PC-3 (cell line): ENCODE measurements at places on chromosomes 4 and X. TPM values are rescaled to one million over a fixed set of nuclear protein-coding genes. Genes with fewer than 3 reads are reported as not detected.

Gene IL2
- not detected in 2 replicates for total RNA-seq

Gene EMD
- total RNA-seq, result 46.8 and 49.0 TPM in 2 replicates

Gene FAM47A
- total RNA-seq, result not detected in 2 replicates

Gene CRLF2
- total RNA-seq, result not detected in 2 replicates

Gene PDZD4
- 0.26 and 0.63 TPM in 2 replicates for total RNA-seq

Gene GPRASP2
- total RNA-seq, result 12.1 and 17.1 TPM in 2 replicates

Gene TCEAL7
- not detected in 2 replicates for total RNA-seq

Gene FGFR3
- total RNA-seq, result 0.11 and 0.86 TPM in 2 replicates

Gene TEX13C
- not detected in 2 replicates for total RNA-seq

Gene UGT8
- 1.8 and 3.4 TPM in 2 replicates for total RNA-seq

Gene OTC
- not detected in 2 replicates for total RNA-seq

Gene KLHL5
- total RNA-seq, result 84.8 and 92.7 TPM in 2 replicates

Gene PABPC4L
- total RNA-seq, result 0.47 and 1.2 TPM in 2 replicates

Gene FRYL
- total RNA-seq, result 29.9 and 31.3 TPM in 2 replicates

Gene FAAH2
- 1.6 and 4.5 TPM in 2 replicates for total RNA-seq

Gene FAM9C
- not detected in 2 replicates for total RNA-seq

- DNase-seq, result no peak
Measured at GRCh38 chrX:68832516-68833447, 4.0 kb downstream of the EFNB1 start.

- DNase-seq, result no peak
Measured at GRCh38 chr4:139455126-139455538, 1.2 kb downstream of the RAB33B start.

DNA sequence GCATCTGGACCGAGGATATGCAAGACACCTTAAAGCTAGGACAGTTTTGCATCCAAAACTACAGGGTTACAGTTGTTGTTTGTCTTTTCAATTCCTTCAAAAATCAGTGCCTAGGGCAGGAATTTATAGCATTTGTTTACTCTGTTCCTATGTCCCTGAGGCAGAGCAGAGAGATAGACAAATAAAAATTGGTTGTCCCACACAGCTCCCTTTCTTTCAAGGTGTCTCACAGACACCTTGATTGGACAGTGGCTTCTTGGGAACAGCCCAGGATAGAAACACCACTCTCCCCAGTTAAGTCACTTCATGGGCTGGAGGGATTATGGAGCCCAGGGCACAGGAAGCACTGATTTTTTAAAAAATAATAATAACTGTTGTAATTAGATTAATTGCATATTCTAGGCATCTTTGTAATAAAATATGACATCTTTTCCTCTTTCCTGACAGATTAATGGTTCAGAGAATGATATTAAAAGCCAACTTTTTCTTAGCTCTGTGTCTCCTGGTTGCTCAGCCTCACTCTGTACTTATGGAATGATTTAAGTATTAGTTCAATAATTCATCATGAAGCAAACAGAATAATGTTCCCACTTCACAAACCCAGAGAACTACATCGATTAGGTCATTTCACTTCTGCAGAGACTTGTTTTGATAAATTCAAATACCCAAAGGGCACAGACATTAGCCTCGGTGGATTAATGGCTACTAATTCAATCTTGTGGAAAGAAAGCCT lies 8.2 kb downstream of the MAGEB17 start:
- DNase-seq, result no peak

- DNase-seq, result no peak
Measured at GRCh38 chr4:37138789-37139188, 105.8 kb upstream of the NWD2 start.

DNA sequence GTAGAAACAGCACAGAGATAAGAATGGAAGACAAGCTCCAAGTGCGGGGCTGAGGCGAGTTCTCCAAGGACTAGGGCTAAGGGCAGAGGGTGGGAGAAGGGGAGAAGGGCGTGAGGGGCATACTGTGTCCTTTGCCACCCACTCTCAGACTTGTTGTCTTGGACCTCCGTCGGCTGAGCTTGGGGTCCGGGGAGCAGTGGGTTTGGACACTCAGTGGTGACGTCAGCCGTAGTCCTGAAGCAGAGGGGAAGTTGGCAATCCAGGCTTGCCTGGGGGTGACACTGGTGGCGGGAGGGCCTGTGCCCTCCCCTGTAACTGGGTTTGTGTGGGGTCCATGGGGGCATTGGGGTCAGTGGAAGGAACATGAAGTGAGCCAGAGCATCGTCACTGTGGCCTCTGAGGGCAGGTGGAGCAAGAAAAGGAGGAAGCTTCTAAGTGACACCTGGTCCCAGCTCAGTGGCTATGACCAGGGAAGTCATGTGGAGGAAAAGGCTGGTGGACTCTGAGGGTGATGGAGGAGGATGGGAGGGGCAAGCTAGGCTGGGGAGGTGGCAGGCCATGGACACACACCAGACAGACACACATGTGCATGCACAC lies 17.6 kb downstream of the CD99 start:
- DNase-seq, result no peak

GRCh38 chrX:24643116-24643515 lies 4.0 kb downstream of the PCYT1B start:
- peak; percentile 61 for DNase-seq

GRCh38 chrX:78945186-78945912 lies at the start of gene P2RY10:
Gene P2RY10, plus strand, starts transcription at chrX:78945391. Its CDS starts 15,130 bp downstream, at chrX:78960521.
- no peak for DNase-seq

GRCh38 chrX:1334854-1335253 lies 1.7 kb upstream of the IL3RA start:
- no peak for DNase-seq

GRCh38 chr4:100340512-100341485 lies 150.5 kb upstream of the DDIT4L start:
- DNase-seq, result no peak

DNA sequence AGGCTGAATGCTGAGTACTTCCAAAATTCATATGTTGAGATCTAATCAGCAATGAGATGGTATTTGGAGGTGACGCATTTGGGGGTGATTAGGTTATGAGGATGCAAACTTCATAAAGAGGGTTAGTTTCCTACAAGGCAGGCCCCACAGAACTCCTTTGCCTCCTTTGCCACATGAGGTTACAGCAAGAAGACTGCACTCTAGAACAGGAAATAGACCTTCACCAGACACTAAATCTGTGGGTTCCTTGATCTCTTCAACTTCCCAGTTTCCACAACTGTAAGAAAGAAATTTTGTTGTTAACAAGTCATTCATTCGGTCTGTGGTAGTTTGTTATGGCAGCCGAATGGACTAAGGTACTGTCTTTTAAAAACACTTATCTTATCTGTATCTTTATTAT lies 681.9 kb upstream of the HS3ST1 start:
- DNase-seq, result no peak

GRCh38 chrX:82848111-82848510 lies 660.0 kb upstream of the POU3F4 start:
- no peak for DNase-seq

GRCh38 chr4:119667802-119668201 lies 39.2 kb upstream of the PDE5A start:
- no peak for DNase-seq

DNA sequence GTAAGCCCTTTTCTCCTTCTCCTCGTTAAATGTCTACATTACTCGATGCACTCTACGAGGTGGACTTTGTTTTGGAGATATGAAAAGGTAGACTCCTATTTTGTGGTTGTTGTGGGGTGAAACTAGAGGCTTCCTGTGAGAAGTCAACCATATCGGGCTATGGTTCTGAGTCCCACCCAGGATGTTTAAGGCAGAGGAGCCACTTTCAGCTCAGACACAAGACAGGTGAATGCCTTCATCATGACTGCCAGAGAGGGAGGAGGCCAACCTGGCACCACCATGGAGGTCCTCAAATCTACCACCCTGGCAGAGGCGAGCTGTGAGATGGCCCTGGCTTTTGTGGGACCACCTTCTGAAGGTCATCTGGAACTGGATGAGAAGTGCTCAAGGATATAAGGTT lies 154.4 kb upstream of the KLF3 start:
- no peak for DNase-seq

DNA sequence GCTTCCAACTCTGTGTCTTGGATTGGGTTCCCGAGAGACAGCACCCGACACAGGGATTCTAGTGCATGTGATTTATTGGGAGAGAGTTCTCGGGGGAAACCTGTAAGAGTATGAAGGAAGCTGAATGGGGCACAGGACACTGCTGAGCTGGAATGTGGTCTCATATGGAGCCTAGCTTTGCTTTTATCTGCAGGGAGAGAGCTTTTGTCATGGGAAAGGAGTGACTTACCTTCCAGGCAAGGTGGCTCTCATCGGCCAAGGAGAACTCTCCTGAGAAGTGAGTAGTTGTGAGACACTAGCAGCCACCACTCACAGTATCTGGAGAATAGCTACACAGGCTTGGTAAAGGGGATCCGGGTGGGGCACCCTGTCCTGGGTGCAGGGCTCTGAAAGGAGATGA lies 124.5 kb downstream of the NHS start:
- no peak for DNase-seq

GRCh38 chrX:50003467-50003866 lies 81.1 kb downstream of the CLCN5 start:
- no peak for DNase-seq

DNA sequence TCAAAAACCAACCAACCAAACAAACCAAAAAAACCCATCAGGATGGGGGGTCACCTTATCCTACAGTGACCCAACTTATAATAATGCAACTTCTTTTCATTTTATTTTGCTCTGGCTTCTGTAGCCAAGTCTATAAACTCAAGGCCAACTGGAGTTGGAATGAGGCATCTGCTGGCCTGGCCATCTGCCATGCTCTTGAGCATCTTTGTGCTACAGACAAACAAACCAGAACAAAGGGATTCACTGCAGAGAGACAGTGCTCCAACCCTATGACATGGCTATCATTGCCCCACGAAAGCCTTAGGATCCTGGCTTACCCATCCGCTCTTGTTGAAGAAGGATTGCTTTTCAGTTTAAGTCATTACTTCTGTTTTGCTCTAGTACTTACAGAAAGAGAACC lies 49.2 kb upstream of the SCRG1 start:
- DNase-seq, result no peak

DNA sequence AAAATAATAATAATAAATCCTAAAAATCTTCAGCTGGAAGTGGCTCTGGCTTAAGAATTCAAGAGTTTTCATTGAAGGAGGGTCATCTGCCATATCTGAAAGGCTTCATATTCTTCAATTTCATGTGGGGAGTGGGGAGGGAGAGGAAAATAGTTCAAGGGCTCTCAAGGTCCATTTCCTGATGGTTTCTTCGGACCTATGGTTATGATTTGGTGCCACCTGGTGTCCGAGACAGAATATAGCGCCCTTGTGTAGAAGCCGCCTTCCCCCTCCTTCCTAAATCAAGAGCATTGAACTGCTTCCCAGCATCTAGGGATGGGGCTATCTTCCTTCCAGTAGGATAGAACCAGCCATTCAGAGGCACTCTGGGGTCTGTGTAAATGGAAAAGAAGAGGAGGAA lies 34.3 kb downstream of the NLGN3 start:
- DNase-seq, result peak; percentile 76

- DNase-seq, result peak; percentile 94
Measured at GRCh38 chr4:97394653-97395052, 748.6 kb downstream of the STPG2 start.

DNA sequence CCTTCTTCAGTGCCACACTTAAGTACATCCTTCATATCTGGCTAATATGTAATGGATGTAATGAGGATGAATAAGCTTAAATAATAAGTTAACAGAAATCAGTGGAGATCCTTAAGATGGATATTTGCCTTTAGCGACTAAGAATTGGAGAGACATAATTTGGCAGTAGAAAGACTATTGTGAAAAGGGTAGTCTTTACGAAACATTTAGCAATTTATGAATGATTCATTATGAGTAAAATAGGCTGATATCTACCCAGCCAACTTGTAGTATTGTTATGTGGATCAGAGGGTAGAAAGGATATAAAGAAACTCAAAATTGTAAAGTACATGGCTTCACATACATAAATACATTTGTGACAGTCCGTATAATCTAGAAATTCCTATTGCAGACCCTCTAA lies 2371.8 kb downstream of the PCDH7 start:
- peak; percentile 23 for DNase-seq

DNA sequence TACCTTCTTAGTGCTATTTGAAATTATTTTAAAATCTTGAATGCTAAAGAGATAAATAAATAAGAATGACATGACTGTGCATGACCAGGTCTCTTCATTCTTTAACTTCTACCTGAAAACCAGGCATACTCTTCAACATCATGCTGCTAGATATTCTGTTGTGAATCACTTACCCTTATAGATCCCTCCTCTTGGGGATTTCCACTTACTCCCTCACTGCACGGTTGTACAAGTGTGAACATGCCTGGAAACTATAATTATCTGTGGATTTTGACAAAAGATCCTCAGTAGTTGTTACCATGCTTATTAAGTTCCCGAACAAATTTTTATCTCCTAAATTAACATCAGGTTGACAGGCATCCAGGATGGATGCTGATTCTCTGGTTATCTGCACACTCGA lies 54.3 kb downstream of the ADGRL3 start:
- DNase-seq, result no peak

DNA sequence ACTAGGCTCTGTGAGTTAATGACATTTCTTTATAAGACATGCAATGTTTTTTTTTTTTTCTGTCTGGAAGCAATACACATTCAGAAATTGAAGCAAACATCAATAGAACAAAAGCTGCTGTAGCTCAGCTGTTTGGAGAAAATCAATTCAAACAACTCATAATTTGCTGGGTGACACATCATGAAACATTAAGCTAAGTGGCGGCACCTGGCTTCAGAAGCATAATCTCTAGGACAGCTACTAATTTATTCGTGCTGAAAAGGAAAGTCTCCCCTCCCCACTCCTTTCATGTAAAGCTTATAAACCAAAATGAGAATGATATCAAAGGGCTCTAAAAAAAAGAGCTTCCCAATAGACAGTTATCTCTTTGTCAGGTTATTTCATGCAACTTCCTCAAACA lies 73.9 kb downstream of the LUZP4 start:
- no peak for DNase-seq

- DNase-seq, result no peak
Measured at GRCh38 chrX:145727476-145727875, 90.2 kb upstream of the SLITRK2 start.

GRCh38 chr4:78056265-78057129 lies 626 bp upstream of the FRAS1 start:
- peak; percentile 92 for DNase-seq

DNA sequence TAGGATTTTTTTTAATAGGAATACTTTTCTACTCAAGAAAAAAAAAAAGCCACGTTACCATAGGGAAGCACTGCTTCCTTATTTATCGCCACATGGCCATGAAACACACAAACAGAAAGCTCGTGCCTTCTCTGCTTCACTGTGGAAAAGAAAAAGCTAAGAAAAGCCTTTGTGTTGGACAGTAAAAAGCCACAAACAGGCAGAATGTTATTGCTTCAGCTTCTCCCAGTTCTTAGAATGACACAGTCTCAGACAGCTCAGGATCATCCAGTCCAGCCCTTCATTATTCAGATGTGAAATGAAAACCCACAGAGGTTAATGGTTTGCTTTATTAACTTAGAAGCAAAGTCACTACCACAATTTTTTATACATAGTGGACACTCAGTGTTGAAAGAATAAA lies 181.6 kb upstream of the NOCT start:
- no peak for DNase-seq

- no peak for DNase-seq
Measured at GRCh38 chr4:26959654-26960047, 99.0 kb downstream of the STIM2 start.
